ENCODE measurements at places on chromosomes 3 and 15.

DNA sequence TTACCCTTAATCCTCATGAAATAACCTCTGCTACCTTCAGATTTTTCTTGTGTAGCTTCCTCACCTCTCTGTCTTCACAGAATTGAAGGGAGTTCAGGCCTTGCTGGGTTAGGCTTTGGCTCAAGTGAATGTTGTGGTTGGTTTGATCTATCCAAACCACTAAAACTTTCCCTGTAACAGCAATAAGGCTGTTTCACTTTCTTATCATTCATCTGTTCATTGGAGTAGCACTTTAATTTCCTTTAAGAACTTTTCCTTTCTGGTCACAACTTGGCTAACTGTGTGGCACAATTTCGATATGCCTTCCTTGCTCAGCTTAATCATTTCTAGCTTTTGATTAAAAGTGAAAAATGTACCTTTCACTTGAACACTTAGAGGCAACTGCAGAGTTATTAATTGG lies 129.8 kb downstream of the NR1I2 start:
- no peak for DNase-seq

DNA sequence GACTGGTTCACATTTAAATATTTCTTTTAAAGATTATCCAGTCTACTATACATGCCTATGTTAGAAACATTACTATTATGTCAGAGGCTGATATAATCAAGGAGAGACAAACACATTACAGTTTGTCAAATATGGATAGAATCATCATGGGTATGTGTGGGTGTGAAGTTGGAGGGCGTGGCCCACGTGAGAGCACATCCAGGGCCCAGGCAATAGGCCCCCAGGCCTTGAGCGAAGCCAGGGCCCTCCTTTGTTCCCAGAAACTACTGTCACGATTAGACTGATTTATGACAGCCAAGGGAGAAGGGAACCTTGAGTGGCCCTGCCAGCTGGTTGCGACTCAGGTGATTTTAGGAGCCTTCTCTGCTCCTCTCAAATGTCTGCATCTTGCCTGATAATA lies 26.9 kb upstream of the LDHAL6B start:
- DNase-seq = no peak

DNA sequence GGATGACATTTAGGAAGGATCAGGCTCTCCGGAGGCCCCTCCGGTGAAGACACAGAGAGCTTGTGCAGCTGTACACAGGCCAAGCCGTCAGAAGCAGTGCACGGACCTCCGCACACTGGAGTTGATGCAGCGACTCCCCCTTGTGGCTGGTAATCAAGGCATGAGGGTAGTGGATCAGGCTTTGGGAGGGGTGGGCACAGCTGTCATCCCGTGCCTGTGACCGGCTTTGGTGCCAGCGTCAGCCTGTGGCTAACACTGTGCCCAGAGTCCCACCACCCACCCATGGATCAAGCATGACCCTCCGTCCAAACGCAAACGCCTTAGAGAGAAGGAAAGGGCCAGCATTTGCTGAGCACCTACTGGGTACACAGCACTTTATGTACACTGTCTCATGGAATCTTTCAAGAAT lies 8.2 kb upstream of the GRIP2 start:
- peak; percentile 41 for DNase-seq

GRCh38 chr15:45448066-45448915 lies 69.9 kb upstream of the GATM start:
- no peak for DNase-seq

DNA sequence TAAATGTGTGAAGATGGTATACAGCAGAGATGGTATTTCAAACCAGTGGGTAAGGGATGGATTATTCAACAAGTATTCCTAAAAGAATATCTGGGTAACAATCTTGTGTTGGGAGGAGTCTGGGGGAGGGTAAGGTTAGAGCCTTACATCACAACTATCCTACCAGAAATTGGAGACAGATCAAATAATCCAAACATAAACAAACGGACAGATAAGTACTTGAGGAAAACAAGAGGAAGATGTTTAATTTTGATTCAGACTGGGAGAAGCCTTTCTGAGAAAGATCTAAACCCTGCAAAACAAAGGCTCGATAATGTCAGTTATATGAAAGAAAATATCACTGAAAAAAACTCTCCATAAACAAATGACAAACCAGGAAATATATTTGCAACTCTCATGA lies 77.9 kb downstream of the SLC9A9 start:
- no peak for DNase-seq

DNA sequence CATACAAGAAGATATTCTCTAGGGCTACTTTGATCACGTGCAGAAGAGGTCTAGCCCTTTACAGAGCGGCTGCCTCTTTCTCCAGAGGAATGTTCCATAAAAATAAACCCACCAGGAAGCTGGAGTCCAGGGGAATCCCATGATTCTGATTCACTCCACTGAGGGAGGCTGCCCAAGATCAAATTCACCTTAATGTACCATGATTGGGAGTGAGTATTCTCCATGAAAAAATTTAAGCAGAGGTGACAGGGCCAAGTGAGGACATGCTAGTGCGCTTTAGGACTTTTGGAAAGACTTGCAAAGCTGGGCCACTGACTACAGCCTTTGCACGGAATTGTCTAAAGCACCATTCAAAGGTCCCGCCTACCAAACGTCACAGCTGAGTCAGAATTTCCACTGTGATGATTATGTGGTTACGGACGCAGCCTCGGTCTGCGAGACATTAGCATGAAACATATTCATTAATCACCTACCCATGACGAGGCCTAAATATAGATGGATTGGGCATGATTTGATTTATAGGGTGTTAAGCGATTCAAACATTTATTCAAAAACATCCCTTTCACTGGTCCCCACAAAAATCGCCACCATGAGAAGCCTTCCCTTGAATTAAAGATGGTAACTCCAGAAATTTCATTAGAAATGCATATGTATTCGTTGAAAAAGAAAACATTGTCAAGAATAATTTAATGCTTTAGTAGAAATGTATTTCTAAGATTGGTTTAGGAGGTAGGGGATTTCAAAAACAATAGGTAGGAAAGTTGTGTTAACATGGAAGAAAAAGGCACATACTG lies 152.6 kb downstream of the GREM1 start:
- DNase-seq = peak; percentile 15

GRCh38 chr3:72655723-72656122 lies 192.5 kb downstream of the SHQ1 start:
- no peak for DNase-seq

GRCh38 chr3:123869165-123869564 lies 15.0 kb downstream of the MYLK start:
- no peak for DNase-seq

DNA sequence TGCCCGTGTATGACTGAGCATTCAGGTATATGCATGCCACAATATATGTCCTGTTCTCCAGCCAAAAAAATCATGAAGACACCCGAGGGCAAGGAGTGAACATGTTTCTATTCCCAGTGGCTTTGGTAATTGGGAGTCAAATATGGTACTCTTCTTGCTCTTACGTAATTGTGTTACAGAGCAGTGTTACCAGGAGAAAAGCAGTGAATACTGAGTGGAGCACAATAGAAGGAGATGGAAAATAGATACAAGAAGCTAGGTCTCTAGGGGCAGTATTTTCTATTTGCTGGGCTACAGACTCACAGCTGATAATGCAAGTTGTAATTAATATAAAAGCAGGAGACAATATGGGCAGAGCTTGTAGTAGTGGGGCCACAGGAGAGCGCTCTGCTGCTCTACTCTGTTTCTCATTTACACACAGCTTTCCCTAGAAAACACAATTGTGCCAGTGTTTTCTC lies 13.2 kb downstream of the MEIS2 start:
- no peak for DNase-seq

GRCh38 chr3:112773864-112774263 lies 72.8 kb downstream of the CD200R1L start:
- peak; percentile 45 for DNase-seq

- peak; percentile 49 for DNase-seq
Measured at GRCh38 chr15:34582461-34583371, 735 bp downstream of the GOLGA8B start.

DNA sequence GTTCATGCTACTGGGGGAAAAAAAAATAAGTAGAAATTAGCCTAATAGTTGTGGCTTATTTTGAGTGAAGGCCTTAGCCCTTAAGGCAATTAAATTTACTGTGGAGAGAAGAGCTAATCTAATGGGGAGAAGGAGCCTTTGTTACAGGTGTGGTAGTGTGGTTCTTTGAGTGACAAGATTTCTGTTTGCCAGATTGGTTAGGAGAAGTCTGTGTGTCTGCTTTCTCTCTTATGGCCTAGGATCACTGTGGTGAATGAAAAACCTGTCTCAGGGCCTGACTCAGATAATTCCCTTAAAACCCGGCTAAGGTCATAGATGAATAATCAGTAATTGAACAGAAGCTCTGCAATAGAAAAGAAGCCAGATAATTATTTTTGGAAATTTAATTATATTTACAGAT lies 27.0 kb downstream of the OPA1 start:
- DNase-seq = no peak

DNA sequence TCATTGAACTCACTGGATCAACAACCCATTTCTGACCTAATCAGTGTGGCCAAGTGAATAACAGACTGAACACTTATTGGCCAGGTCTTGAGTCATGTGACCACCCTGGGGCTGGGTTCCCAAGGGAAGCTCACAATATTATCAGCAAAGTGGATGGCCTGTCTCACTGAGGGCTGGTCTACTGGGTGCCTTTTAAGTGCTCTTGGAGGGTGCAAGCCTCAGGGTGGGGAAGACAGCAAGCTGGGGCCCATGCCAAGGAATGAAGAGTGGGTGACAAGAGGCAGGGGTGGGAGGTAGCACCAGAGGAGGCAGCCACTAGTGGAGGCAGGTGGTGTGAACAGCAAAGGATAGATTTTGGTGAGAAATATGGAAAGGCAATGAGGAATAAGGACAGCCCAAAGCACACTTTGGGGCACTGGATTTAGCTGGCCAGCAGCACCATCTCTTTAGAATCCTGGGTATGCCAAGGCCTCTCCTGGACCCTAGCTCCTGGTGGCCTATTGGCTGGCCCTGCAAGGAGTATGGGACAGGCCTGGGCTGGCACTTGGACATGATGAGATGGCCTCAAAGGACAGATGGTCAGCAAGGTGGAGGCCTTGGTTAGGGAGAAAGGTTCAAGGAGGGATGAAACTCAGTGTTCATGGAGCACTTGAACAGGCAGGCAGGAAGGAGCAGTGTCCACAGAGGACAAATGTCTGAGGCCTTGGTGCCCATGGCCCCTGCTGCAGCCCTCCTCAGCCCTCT lies 34.2 kb downstream of the HMCES start:
- no peak for DNase-seq

DNA sequence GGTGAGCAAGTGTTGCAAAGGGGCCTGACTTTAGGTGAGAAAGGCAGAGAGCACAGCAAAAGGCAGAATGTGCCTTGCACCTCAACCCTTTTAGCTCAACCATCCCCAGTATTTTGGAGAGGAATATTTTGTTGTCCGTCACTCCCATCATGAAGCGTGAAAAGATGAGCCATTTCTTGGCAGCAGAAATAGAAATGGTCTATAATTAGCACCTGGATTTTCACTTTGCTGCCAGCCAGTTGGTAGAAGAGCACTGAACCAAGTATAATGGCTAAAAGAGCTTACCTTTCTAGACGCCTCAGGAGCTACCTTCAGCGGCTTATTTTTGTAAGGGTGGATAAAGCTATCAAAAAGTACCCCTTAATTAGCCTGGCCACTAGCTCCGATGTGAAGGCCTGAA lies 406.7 kb downstream of the OCA2 start:
- no peak for DNase-seq

DNA sequence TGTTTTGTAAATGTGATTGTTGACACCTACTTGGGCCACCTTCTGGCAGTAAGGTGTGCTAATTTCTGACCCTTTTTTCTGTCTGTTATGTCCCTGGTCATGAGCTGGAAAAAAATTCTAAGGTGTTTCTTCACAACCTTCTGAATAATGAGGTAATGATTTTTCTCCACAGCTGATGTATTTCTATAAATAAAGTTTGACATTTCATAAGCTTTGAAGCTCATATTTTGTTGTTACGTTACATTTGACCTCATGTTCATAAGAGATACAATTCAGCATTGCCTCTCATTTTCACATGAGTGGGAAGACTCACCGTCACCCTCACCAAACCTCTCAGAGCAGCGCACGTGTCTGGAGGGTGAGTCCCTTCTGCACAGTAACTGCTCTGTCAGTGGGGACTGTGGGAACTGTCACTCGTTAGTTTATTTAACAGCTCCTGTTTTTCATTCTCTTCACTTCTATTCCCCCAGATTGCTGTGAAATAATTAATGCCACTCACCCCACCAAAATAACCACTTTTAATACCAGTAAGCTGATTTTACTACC lies 140.9 kb downstream of the PLCL2 start:
- no peak for DNase-seq

DNA sequence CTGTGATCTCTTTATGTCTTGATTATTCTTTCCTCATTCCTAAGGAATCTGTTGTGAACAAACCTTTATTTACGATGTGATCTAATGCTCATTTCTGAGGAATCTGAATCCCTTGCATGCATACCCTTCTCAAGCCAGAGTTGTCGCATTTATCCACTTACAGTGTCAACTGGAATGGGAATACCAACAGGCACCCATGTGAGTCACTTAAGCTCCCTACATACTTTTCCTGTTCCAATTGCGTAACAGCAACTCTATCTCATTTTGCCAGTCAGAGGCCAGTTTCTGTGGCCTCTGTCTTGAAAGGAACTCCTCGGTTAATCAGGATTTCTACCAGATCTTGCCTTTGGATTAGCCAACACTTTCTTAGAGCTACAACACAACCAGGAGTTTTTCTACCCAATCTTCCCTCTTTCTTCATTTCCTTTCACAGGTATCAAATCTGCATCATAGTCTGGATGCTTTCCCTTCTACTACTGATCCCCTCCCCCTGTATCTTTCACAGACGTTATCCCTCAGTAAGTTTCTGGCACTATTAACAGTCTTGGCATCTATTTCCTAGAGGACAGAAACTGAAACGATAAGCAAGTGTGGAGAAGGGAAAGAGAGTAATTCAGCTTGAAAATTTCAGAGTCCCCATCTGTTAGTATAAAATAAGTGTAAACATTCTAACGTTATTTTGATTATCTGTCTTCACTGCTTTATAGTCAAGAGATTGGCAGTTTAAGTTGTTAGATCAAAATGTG lies 66.8 kb upstream of the BCHE start:
- DNase-seq = no peak

DNA sequence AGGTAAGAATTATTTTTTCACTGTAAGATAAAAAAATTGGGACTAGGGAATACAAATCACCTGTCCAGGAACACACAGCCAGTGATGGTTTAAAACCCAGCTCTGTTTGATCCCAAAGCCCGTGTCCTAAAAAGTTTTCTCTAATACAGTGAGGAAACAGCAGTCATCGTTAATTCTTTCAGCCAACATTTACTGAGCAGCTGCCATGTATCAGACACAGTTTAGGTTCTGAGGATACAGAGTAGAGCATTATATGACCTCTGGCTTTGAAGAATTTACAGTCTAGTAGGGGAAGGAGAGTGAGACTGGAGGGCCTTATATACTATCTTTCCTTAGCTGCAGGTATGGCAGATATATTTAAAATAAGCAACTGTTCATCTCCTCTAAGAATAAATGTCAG lies 82.7 kb downstream of the KCNMB2 start:
- DNase-seq = no peak

DNA sequence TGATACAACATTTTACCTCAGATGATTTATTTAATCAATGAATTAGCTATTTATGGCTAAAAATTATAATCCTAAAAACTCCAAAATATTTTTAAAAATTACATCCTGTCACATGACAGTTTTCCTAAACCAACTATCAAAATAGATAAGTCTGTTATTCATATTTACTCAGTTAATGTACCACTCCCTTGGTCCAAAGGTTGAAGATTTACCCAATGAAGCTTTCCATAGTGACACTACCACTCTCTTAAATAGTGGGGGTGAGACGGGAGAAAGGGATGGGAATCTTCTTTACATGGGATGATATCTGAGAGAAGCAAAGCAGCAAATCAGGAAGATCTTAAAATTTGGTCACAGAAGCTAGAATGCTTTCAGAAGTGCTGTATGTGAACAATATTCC lies 30.5 kb downstream of the XRN1 start:
- DNase-seq = no peak

All from CD4-positive, alpha-beta T cell treated with Interleukin-6 for 4 hours (primary cell).